ENCODE measurements at places on chromosomes 2 and 18.

DNA sequence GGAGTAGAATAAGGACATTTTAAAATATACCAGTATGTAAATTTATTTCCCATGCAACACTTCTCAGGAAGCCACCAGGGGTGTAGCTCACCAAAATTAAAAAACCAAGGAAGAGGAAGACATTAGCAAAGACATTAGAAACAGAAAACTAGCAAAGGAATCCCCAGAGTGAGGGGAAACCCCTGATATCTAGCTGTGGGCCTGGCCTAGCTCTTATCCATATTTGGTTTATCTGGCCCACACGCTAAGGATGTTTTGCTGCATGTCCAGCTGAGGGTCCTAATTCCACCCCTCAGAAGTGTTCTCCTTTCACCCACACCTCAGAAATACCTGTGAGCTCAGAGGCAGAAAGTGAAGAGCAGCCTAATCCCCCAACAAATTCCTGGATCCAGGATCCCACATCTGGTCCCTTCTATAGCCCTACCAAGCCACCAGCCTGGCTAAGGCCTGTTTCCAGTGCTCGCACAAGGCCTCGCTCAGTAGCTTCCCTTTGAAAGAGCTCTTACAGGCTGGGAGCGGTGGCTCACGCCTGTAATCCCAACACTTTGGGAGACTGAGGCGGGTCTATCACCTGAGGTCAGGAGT lies 17.4 kb downstream of the OSBPL1A start:
- DNase-seq: no peak

GRCh38 chr2:213214209-213214608 lies 62.8 kb upstream of the IKZF2 start:
- DNase-seq: no peak

DNA sequence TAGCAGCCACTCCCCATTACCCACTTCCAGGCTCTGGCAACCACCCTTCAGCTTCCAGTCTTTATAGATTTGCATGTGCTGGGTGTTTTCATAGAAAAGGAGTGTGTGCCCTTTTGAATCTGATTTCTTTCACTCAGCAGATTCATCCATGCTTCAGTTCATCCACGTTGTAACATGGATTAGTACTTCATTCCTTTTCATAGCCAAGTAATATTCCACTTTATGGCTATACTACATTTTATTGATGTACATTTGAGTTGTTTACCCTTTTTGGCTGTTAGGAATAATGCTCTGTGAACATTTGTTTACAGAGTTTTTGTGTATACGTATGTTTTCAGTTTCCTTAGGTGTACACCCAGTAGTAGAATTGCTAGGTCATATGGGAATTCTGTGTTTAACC lies 205.5 kb upstream of the RAB12 start:
- DNase-seq: no peak

DNA sequence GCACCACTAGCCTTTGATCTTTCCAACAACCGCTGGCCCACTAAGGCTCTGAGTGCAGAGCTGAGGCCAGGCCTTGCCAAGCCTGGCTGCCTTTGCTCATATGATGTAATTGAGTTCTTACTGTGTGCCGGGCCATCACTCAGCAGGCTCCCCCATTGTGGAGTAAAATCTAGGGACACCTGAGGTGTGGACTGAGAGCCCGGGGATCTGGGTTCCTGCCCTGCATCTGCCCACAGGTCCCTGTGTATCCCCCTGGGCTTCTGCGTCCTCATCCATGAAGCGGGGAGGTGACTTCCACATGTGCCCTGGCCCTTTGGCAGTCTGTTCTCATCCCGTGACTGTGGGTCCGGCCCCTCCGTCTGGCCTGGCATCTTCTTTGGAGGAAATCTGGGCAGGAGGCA lies 33.8 kb downstream of the GREB1 start:
- no peak for DNase-seq

- DNase-seq: no peak
These were observed 89.4 kb downstream of the NRP2 start for GRCh38 chr2:205771666-205772065.

DNA sequence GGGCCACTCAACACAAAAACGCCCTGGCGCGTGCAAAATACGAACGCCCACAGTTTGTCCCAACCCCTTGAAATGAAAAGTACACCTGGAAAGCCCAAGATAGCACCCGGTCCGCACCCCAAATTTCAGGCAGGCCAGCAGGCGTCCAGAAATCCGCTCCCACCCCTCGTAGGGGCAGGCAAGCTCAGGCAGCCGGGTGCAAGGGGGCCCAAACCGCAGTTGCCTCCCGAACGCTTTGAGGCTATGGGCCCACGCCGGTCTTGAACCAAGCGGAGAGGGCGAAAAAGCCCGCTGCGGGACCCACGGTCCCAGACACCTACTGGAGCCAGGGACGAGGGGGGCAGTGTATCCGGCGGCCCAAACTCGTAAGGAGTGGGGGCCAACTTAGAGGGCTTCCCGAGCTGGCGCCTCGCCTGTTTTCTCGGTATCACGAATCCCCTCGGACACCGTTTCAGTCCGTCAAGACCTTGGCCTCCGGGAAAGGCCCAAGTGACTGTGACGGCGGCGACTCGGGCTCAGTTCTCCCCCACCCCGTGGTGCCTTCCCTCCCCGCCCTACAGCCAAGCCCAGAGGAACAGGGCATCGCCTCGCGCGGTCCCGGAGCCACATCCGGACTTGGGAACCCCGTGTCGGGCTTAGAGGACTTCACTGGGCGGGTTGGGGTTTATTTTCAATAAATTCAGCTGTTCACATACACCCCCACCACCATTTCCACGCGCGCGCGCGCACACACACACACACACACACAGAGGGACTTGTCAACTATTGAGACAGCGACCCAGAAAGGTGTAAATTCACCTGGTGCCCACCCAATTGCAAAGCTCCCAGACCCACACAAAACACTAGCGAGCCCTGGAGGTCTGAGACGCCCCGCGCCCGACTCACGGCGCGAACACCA lies 6.2 kb upstream of the SATB2 start:
- DNase-seq: peak; percentile 33

GRCh38 chr2:157509744-157510143 lies 65.9 kb upstream of the CYTIP start:
- DNase-seq: peak; percentile 6

DNA sequence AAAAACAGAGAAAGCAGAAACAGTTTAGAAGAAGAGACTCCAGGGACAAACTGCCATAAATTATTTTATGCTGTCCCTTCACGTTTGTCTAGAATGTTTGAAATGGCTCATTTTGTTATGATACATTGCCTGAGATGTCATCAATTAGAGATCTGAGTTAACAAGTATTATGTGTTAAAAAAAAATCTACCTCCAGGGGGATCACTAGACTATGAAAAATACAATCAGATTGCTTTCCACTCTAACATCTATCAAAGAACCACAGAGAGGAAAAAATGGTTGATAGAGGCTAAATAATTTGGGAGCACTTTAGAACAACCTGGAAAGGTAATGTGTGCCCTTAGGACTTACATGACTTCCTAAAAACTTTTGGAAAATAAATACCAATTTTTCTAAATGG lies 103.8 kb upstream of the CCDC150 start:
- no peak for DNase-seq

DNA sequence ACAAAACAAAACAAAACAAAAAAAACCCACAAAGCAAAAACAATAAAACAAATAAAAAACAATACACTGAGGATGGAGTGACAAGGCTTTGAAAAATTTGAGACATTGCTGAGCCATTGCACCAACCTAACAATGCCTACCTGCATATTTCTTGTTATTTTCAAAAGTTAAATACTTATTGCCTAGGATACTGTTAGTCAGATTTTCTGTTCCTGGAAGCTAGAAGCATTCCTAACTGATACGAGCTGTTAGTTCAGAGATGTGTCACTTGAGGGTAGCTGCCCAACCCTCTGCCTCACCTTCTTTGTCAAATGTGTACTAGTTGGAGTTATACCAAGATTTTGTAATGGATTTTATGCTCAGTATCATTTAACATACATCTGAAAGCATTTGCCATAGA lies 187.2 kb downstream of the TXNL1 start:
- no peak for DNase-seq

DNA sequence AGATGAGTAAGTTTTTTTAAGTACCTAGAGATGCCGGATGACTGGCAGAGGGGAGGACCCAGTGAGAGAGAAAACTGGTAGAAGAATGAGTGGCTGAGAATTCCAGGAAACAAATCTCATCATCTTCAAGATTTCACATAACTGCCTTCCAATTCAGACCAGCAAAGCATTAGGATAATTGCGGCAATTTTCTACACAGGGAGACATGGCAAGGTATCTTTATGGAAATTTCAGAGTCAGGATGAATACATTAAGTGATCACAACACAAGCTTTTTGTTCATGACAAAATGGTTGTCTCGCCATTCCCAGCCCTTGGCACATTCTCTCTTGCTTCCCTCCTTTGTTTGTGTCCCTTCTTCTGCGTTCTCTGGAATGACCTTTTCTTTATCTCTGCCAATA lies 82.1 kb downstream of the ALK start:
- DNase-seq: no peak

DNA sequence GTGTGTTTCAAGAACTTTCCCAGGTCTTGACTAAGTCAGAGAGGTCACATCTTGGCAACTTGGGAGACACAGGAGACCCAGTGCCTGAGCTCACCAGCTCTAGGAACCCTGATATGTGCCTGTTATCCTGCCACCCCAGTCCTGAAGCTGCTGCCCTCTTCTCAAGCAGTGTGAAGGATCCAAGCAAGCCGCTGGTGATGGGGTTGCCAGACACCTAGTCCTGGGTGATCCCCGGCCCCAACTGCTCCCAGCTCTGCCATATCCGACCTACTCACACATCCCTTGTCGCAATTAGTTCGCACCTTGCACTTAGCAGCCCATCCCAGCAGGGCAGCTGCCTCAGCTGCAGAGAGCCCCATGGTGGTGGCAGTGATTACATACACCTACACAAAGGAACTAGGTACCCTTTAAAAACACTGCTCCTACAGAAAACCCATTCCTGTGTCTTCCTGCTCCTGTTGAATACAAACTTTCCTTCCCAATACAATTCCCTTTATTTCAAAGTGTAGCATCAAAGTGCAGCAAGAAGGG lies 247.2 kb upstream of the RAB12 start:
- no peak for DNase-seq

DNA sequence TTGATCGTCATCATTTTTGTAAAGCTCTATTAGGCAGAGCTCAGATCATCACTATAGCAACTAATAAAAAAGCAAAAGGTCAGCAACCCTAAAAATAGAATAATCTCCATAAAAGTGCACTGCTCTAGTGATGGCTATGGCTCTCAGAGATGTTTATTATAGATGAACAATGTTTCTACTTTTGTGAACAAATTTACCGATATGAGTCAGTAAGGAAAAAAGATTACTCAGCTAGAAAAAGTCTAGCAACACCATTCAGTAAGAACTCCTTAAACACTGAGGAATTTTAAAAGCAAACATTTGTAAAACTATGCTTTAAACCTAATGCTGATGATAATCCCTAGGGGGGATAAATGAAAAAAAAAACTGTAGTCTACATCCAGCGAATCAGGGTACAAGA lies 69.6 kb downstream of the ACVR1C start:
- DNase-seq: no peak

DNA sequence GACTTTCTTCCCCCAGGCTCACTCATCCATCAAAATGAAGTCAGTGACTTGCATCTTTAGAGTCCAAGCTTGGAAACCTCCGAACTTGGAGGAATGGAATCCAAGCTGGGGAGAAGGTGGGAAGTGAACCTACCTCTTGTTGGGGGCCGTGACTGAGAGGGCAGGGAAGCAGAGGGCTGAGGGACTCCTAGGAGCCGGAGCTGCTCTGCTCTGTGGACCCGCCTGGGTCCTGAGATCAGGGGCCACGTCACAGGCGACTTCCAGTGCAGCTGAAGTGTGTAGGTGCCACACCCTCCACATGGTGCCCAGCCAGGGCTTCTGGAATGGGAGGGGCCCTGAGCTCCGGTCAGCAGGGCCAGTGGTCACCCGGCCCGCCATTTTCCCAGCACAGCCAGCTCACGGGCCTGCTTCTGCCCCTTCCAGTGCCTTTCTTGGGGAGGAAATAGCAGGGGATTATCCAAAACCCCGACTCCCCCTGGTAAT lies 63.4 kb upstream of the OTOS start:
- no peak for DNase-seq

DNA sequence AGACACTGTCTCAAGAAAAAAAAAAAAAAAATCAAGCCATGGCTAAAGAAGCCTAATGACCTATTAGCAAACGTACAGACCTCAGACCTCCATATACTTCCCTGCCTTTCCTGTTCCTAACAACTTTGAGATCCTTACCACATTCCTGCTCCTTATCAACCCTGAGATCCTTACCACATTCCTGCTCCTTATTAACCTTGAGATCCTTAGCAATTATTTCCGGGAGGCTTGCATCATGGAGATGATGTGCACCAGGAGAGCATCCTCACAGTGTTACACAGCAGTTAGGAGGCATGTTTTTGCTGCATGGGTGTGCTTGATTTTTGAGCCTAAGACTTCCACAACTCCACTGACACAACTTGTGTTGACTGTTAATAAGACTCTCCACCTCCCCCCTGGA lies 54.6 kb upstream of the RASGRP3 start:
- DNase-seq: no peak

- DNase-seq: no peak
These were observed 1.5 kb upstream of the CERKL start for GRCh38 chr2:181658444-181658843.

Data from SK-N-SH (cell line).